NCI-H1092 treated with DMSO at 0.1 percent for 48 hours (cell line): ENCODE measurements at places on chromosomes 13 and 19.

- no peak for DNase-seq
Measured at GRCh38 chr19:54332149-54332548, 6.8 kb downstream of the LILRA4 start.

- no peak for DNase-seq
Measured at GRCh38 chr13:45222919-45223318, 22.1 kb upstream of the KCTD4 start.

- no peak for DNase-seq
Measured at GRCh38 chr13:21657538-21657937, 13.3 kb upstream of the FGF9 start.

GRCh38 chr13:91072486-91072885 lies 275.0 kb upstream of the MIR17HG start:
- DNase-seq = no peak

- DNase-seq = peak; percentile 91
Measured at GRCh38 chr19:12793290-12794195, 2.3 kb downstream of the JUNB start.

GRCh38 chr19:46350758-46351159 lies 3.9 kb downstream of the PPP5C start:
- no peak for DNase-seq

GRCh38 chr13:38785042-38785441 lies 98.2 kb downstream of the FREM2 start:
- DNase-seq = no peak

GRCh38 chr13:64186071-64186470 lies 2770.4 kb upstream of the PCDH20 start:
- no peak for DNase-seq

DNA sequence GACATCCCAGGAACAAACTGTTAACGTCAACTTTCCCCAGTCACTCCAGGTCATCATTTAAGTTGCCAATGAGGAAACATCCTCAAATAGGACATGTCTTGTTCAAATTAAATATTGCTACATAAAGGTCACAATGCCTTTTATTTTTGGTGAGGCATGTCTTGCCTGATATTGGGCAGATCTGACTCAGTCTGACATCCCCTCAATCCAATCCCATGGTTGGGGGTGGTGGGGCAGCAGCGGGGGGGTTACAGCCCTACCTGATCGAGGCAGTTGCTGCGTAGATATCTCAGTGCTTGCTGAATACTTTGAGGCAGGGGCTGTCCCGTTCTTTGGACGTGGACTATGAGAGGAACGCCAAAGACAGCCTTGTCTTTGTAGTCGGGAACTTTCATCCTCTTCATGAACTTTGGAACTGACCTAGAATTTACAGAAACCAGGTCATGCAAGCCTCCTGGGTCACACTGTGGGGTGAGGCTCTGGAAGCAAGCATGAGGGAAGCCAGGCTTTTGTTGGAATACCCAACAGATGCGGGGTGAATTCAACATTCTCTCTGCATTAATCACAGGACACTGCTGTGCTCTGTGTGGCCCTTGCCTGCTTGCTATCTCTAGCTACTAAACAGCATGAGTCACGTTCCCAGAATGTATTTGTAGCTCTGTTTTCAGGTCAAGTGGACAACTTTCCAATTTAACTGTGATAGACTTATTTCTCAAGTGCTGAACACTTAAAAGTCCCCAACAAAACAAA lies 109.8 kb downstream of the KL start:
- no peak for DNase-seq

GRCh38 chr19:44689290-44690130 lies 9.4 kb upstream of the CEACAM16 start:
- peak; percentile 51 for DNase-seq

DNA sequence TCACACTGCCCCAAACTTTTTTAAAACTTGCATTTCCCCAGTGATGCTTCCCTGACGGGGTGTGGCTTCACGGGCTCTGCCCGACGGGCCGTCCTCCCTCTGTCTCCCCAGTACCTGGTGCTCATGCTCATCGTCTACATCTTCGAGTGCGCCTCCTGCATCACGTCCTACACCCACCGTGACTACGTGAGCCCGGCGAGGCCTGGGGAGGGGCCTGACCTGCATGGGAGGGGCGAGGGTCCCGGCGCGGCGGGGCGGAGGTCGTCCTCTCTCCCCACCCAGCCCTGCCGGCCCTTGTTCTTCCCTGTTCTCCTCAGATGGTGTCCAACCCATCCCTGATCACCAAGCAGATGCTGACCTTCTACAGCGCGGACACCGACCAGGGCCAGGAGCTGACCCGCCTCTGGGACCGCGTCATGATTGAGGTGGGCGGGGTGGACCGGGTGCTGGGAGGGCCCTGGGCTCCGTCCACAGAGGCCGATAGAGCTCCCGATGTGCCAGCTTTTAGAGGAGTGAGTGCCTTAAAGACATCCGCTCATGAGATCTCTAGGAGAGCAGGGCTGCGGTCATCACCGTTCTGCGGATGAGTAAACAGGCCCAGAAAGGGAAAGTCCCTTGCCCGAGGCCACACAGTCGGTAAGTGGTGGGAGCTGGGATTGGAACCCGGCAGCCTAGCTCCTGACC lies 6.9 kb downstream of the UPK1A start:
- DNase-seq = no peak

DNA sequence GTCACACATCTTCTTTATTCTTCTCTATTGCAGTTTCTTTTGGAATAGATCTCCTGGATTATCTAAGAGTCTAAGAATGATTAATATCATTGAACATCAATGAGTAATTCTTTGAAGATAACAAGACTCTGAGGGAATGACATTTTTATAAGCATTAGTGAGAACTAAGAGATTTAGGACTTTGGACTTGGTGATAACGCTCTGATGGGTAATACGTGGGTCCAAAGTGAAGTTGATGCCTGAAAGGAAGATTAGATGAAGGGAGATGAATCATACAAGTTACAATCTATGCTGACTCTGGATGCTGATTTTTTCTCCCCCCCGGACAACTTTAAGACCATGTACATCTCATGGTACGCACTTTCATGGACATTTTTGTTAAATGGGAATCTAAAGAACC lies 364.5 kb downstream of the GPC5 start:
- DNase-seq = no peak

GRCh38 chr19:50666346-50667176 lies 17.3 kb downstream of the C19orf81 start:
- no peak for DNase-seq

GRCh38 chr13:35961461-35962220 lies 169.5 kb downstream of the DCLK1 start:
- no peak for DNase-seq

- DNase-seq = no peak
Measured at GRCh38 chr13:41052441-41052840, 8.9 kb upstream of the WBP4 start.

- no peak for DNase-seq
Measured at GRCh38 chr13:43057653-43058317, 34.4 kb downstream of the DNAJC15 start.
